Activated T-cell treated with anti-CD3 and anti-CD28 coated beads, Interleukin-2, amount 50 U/mL, for 48 hours (primary cell): ENCODE measurements at places on chromosomes 4 and X.

DNA sequence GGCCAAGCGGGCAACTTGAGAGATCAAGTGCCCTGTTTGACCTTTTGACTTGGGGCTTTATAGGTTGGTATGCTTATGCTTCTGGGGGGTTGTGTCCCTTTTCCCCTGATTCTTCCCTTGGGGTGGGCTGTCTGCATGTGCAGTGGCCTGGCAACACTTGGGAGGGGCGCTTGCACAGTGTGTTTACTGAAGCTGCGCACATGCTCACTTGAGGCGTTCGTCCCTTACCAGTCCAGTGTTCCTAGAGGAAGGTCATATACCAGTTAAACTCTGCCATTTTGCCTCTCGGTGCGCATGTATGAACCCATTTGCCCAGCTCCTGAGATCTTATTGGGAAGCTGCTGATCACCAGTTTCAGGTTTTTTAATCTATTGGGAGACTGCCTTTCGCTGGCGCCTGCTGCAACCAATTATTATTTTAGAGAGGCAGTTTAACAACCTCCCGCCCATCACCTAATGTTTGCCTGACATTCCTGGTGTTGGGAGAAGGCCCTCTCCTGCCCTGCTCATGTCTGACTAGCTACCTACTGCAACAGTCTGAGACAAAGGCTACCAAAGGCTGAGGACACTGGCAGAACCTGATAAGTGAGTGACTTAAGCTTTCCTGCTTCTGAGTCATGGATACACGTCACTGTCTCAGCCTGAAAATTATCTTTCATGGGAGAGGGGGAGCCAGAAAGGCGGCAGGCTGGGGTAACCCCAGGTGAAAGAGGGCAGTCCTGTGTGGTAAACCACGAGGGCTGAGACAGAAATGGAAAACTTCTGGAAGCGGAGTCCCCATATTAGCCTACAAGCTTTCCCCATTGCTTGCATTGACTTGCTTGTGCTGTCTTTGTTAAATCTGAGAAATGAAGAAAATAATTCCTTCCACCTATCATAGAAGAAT lies 97.6 kb downstream of the CPE start:
- DNase-seq: no peak

DNA sequence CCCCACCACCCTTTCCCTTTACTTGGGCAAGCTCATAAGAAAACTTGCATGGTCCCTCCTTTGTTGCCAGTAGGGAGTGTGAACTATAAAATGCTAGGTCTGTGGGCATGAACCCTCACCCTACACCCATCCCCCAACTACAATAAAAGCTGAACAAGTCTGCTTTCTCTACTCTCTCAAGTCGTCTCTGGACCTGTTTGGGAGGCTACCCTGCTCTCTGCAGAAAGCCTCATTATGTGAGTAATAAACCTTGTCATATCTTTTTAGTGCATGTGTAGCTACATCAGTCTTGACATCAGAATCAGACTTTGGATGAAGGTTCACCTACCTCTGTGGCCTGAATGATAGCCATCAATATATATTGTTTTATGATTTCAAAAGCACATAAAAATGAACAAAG lies 155.4 kb upstream of the FAM241A start:
- DNase-seq: no peak

DNA sequence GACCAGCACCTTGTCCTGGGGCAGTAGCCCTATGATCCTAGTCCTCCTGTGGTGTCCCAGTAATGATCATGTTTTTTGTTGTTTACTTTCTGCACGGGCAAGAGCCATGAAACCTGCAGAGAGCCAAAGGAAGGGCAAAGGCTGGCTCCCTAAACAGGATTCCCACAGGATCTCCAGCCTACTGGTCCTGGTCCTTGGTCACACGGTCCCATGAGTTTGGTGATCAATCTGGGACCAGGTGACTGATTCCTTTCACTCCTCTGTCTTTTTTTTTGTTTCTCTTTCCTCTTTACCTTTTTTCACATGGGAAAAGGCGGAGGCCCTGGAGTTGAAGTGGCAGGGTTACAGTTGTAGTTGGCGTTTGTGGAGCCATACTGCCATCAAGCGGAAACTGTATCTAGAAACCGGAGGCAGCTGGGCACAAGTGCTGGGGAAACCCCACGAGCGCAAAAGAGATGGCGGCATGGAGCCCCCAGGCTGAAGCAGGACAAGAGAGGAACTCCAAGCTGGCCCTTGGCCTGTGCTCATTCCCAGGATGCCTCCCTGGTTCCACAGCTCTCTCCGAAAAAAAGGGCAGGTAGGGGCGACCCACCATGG lies 34.6 kb downstream of the NBDY start:
- DNase-seq: peak; percentile 81

- no peak for DNase-seq
These were observed 5.6 kb downstream of the GAR1 start for GRCh38 chr4:109821185-109821584.

GRCh38 chrX:142201113-142201512 lies 4.0 kb downstream of the MAGEC2 start:
- no peak for DNase-seq

DNA sequence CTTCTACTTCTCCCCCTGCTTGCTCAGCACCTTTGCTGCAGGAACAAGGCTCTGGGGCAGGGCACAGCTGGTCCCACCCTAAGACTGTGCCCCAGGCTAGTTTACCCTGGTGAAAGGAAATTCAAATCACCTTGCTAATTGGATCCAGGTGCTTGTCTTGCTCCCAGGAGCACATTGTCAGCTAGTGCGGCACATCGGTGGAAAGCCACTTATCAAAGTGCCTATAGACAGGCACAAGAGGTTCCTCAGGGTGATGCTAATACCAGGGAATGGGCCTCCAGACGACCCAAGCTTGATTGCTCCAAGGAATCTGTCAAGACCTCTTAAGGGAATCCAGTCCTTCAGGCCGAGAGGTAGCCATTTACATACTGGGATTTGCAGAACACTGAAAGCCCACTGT lies 64.5 kb upstream of the PRPS1 start:
- DNase-seq: no peak

- DNase-seq: no peak
These were observed 23.5 kb downstream of the RAP1GDS1 start for GRCh38 chr4:98284640-98285046.

DNA sequence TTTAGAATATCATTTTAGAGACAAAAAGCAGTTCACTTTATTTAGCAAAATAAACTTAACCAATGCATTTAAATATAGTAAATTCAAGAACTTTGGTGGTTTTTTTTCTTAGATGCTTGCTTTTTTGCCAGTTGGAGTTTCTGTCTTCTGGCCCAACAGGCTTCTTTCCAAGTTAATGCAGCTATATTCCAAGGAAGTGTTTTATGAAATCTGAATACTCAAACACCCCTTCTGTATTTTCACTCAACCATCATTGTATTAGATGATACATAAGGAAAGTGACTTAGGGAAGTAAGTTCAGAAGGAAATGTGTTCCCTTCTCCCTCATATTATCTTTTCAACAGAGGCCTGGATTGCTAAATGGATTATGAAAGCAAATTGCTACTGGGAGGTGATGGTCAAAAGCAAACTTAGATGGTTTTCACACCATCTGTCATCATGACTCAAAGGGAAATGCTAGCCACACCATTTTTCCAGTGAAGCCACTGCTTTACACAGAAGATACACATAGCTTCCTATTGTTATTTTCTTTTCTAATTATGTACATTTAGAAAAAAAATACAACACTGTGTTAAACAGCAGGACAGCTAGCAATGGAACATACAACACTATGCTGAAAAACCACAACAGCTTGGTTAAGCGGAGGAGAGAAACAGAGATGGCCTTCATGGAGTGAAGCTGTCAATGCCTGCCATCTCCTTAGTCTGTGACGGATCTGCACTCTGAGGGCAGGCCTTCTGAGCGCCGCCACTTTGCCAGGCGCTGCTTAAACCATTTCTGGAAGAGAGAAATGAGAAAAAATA lies 32.9 kb downstream of the HOPX start:
- DNase-seq: peak; percentile 51

- no peak for DNase-seq
These were observed 5.3 kb downstream of the NPNT start for GRCh38 chr4:105900541-105900940.

DNA sequence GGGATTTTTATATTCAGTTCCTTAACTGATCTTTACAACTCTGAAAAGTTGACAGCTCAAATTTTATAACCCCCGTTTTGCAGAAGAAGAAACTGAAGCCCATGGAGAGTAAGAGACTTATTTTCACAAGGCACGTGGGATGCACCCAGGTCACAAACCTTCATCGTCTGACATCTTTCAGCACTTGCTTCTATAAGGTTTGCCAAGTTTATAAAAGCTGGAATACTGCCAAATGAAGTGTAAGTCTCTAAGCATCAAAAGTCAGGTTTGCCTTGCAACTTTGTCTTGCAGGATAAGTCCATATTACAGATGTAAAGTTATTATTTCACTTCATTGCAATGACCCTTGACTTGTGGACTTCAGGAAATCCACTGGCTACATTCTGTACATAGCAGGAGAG lies 6.3 kb upstream of the KCNIP4 start:
- no peak for DNase-seq

GRCh38 chrX:153412746-153413720 lies 1.8 kb downstream of the ZFP92 start:
- DNase-seq: no peak

- DNase-seq: no peak
These were observed 6.5 kb upstream of the PRDX4 start for GRCh38 chrX:23660766-23661132.

GRCh38 chrX:34764852-34765361 lies 107.8 kb upstream of the TMEM47 start:
- DNase-seq: no peak
